ENCODE measurements at places on chromosomes 6 and 20. TPM values are rescaled to one million over a fixed set of nuclear protein-coding genes. Genes with fewer than 3 reads are reported as not detected.

Gene NEURL2
- 1.5 TPM for total RNA-seq

GRCh38 chr20:42678895-42679294 is 510.8 kb downstream of the PTPRT start:
- H3K36me3 ChIP-seq = no peaks in the 10 kb centered on the region
- no peak overlapping the region for H3K4me3 ChIP-seq
- DNase-seq = no peak
- H3K27me3 ChIP-seq = no peaks in the 10 kb centered on the region
- H3K27ac ChIP-seq = no peak overlapping the region

GRCh38 chr6:83403191-83403590 is 27.7 kb downstream of the ME1 start:
- no peak for DNase-seq
- no peaks in the 10 kb centered on the region for H3K36me3 ChIP-seq
- H3K27me3 ChIP-seq = no peaks in the 10 kb centered on the region
- H3K4me3 ChIP-seq = no peak overlapping the region
- H3K4me1 ChIP-seq = no peaks in the 10 kb centered on the region
- H3K27ac ChIP-seq = no peak overlapping the region

DNA sequence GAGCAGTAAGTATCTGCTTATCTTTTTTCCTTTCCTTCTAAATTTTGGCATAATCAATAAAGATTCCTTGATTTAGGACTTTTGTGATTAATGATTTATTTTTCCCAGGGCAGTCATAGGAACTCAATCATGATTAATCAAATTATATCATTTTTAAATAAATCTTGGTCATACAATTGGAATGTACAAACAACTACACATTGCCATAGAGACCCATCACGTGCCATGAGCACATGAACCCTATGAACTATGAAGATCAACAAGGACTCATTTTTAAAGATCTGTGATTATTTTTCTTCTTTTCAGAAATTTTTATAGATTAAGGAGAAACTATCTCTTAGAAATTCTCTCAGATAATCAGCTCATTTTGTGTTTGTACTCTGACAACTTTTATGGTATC is 622.4 kb downstream of the BCKDHB start:
- no peaks in the 10 kb centered on the region for H3K4me1 ChIP-seq
- no peaks in the 10 kb centered on the region for H3K36me3 ChIP-seq
- H3K27ac ChIP-seq = no peak overlapping the region
- no peak overlapping the region for H3K4me3 ChIP-seq
- no peak for DNase-seq
- no peaks in the 10 kb centered on the region for H3K27me3 ChIP-seq

Gene IRF4
- 16.9 TPM for total RNA-seq

GRCh38 chr6:79170959-79171358 is 63.5 kb downstream of the HMGN3 start:
- DNase-seq = no peak
- H3K4me1 ChIP-seq = no peaks in the 10 kb centered on the region
- no peak overlapping the region for H3K4me3 ChIP-seq
- H3K27ac ChIP-seq = no peak overlapping the region

Gene LY6G6F
- not detected for total RNA-seq

Gene COL21A1
- total RNA-seq = not detected

DNA sequence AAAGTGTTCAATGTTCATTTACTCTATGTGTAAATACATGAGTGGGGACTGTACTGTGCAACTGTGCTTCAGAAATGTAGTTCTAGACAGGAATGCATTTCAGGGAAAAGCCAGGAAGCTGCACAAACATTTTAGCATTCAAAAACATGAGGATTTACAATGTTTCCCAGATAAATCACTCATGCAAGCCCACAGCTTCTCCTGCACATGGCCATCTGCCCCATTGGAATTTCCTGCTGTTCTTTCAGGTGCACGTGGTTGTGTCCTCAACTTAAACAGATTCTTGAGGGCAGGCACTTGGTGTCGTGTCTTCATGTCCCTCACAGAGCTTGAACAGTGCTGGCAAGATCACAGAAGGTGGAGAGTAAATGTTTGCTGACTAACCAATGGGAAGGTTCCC is 101.5 kb downstream of the UNC5CL start:
- peaks cover 5% of the 10 kb centered on the region for H3K27me3 ChIP-seq
- no peak for DNase-seq
- H3K36me3 ChIP-seq = no peaks in the 10 kb centered on the region
- H3K27ac ChIP-seq = no peak overlapping the region
- no peaks in the 10 kb centered on the region for H3K4me1 ChIP-seq
- no peak overlapping the region for H3K4me3 ChIP-seq

DNA sequence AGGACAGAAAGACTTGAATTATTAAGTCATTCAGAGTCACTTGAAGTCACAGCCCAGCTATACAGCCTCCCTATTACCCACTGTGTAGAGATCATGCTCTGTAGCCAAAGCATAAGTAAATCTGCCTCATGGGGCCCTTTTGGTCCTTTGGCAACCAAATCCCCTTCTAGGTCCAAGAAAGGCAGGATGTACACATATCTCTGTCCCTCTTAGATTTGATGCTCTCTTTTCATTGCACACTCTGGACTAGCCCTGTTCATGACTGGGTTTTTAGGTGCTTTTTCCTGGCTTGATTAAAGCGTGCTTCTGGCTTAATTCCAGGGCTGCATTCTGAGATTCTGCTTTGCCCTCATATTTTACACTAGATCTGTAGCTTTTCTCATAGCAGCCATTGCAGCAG is 296.8 kb downstream of the TENT5A start:
- DNase-seq = no peak
- H3K4me3 ChIP-seq = no peak overlapping the region
- H3K27ac ChIP-seq = no peak overlapping the region
- no peaks in the 10 kb centered on the region for H3K36me3 ChIP-seq
- H3K4me1 ChIP-seq = no peaks in the 10 kb centered on the region

GRCh38 chr20:45346291-45346718 is 1.9 kb downstream of the SDC4 start:
- H3K27ac ChIP-seq = no peak overlapping the region
- no peaks in the 10 kb centered on the region for H3K36me3 ChIP-seq
- peaks cover 36% of the 10 kb centered on the region for H3K4me1 ChIP-seq
- peak; percentile 38 for DNase-seq
